ENCODE measurements at places on chromosomes 2 and 18.

DNA sequence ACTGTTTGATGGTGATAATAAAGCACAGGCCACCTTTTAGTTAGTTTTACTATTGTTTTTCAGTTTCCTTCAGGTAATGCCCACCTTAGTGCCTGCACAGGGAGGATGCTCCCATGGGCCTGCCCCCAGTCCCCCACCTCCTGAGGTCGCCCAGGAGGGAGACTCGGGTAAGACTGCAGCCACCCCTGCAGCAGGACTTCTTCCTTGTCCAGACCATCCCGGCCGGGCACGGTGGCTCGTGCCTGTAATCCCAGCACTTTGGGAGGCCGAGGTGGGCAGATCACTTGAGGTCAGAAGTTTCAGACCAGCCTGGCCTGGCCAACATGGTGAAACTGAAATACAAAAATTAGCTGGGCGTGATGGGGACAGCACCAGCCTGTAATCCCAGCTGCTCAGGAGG, 68.1 kb upstream of the TANC1 start:
- DNase-seq = no peak

- no peak for DNase-seq
Observed at GRCh38 chr2:181393472-181393871, 63.7 kb upstream of the ITGA4 start.

DNA sequence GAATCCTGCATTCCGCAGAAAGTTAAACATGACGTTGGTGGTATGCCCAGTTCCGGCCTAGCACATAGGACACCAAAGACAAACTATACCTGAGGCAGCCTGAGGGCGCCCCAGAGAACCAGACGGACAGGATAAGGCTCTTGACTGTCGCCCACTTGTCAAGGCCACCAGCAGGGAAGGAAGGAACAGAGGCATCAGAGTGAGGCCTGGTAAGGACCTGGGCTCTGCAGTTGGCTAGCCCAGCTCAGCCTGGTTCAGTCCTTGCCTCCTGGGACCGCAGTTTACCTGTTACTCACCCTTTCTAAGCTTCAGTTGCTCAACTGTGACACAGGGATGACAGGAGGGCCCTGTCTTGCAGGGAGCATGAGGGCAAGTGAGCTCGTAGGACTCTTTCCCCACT, 82.1 kb downstream of the ACTR2 start:
- no peak for DNase-seq

DNA sequence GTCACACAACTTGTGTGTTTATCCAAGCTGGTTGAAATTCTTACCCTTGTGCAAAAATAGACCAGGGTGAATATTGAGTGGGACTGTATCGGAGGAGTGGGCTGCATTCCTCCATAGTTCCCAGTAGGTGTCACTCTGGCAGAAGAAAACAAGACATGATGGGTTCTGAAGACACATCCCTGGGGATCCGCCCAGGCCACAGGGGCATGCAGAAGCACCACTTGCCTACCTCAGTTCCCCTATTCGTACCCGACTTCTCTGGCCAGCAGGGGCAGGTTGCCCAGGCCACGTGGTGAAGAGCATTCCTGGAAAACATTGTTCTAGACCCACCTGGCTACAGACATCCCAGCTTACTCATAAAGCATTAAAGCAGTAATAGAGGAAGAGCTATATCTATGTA, 168.2 kb downstream of the FAM210A start:
- no peak for DNase-seq

DNA sequence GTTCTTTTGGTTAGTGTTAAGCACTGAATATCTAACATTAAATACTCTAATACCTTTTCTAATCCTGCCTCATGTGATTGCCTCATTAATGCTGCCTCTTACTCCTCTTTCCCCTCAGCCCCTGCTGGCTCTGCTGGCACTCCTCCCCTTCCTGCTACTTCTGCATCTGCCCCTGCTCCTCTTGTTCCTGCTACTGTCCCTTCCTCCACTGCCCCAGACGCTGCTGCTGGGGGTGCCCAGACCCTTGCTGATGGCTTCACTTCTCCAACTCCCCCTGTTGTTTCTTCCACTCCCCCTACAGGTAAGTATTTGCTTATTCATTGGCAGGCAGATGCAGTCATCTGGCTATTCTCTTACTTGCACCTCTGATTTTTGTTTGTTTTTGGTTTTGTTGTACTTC, 68.5 kb downstream of the ABI2 start:
- DNase-seq = no peak

- DNase-seq = no peak
Observed at GRCh38 chr2:186382932-186383331, 103.1 kb upstream of the ZC3H15 start.

DNA sequence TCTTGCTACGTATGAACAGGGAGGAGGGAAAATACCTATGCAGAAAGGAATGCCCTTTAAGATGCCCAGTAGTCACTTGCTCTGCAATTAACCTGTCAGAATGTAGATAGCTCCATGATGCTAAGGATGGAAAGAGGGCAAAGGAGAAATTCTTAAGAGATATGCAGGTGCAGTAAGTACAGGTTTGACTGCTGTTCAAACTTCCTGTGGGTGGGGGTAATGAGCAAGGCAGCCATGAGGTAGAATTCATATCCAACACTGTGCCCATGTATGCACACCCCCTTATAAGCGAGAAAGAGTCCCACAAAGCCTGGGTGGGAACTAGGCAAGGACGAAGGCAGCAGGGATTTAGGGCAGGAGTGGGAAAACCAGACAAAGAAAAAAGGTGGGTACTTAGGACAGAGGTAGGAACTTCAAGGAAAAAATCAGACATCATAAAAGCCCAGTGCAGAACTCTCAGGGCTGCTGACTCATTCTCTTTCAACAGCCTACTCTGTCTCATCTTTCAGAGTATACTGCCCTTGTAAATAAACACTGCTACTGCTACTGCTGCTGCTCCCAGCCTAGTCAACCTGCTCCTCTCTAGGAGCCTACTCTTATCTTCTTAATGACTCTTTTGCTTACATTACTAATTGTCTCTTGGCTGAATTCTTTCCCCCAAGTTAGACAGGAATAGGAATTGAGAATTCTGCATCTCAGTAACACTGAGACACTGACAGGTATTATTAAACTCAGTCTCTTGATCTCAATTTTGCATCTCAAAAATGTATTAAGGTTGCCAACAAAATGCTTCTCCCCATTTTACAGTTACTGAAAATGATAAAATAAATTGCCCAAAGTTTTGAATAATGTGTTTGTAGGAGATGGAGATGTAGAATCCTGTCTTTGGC, 189.0 kb downstream of the PTH2R start:
- no peak for DNase-seq

- no peak for DNase-seq
Observed at GRCh38 chr18:22114526-22115321, 54.7 kb upstream of the GATA6 start.

DNA sequence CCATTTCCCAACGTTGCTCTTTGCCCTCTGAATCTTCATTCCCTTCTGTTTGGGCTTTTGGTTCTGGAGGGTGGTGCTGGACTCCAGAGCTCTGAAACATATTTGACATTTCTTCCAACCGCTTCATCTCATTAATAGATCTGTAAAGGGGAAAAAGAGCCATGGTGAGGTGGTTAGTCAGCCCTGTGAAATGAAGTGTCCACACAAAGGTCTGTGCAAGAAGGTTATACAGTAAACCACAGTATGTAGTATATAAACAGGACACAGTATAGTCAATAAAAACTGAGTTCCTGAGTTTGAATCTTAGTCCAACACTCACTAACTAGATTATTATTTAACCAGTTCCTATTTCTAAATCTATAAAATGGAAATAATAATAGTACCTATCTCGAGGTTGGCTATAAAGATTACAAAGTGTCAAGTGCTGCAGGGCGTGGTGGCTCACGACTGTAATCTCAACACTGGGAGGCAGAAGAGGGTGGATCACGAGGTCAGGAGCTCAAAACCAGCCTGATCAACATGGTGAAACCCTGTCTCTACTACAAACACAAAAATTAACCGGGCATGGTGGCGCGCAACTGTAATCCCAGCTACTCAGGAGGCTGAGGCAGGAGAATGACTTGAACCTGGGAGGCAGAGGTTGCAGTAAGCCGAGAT, 13.1 kb downstream of the STARD7 start:
- no peak for DNase-seq

DNA sequence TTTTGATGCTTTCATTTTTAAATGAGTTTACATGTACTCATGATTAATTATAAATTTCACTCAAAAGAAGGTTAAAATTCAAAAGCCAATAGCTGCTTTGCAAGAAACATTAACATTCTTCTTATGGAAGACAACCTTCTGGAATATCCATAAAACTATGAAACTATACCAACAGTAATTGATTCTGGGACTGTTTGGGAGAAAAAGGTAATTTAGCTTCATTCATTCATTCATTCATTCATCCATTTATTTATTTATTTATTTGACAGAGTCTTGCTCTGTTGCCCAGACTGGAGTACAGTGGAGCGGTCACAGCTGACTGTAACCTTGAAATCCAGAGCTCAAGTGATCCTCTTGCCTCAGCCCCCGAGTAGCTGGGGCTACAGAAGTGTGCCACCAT, 110.3 kb downstream of the NBAS start:
- DNase-seq = no peak

DNA sequence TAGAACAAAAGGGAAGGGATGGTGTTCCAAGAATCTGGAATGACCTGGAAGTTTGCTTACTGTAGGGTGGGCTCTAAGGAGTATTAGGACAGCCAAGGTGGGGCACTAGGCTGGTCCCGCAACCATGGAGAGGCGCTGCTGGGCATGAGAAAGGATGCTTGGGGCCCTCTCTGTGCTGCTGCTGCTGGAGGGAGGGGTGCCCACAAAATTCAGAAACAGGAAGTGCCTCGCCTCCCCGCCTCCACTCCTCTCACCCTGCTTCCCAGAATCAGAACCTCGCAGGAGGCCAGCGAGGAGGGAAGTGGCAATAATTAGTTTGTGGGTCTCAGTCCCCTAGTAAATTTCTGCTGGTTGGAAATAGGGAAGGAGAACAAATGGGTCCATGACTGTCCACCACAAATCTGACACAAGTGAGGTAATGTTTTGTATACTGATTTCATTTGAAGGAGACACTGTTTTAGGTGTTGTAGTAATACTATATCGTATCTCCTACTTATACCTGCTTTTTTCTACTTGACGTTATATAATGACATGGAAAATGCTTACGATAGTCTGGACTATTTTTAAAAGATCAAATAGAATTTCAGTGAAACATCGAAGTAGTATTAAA, 7.9 kb upstream of the PDCL3 start:
- no peak for DNase-seq

GRCh38 chr2:48527226-48527885, 2.6 kb upstream of the STON1 start:
- DNase-seq = no peak

GRCh38 chr2:97738179-97739019, 25.0 kb downstream of the ZAP70 start:
- DNase-seq = no peak

- no peak for DNase-seq
Observed at GRCh38 chr2:200219309-200220113, 87.0 kb upstream of the SPATS2L start.

GRCh38 chr2:33241581-33241980, 234.9 kb upstream of the RASGRP3 start:
- no peak for DNase-seq

DNA sequence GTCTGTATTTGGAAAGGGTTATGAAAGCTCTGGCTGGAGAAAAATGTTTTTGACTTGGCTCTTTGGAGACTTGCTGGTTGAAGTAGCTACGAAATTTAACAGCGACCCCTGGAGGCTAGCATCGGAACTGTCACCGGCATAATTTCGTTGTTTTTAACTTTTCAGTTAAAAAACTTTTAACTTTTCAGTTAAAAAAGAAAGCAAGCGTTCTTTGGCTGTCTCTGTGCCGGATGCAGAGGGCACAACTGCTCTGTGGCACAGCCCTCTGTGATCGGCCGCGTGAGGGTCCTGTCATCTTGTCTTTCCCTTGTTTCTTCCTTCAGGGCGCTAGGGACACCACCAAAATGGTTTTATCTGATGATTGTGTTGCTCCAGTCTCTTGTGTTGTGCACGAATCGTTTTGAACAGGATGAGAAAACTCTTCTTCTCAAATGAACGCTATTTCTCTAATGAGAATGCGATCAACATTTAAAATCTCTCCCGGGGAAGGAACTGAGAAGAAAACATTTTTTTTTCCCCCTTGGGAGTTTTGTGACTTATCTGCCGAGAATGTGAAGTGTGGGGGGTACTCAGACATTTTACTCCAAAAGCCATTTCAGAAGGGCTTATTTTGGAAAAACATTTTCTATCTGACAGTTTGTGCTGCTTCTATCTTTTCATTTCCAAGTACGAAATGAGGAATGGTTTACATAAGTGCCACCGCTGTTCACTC, 57.1 kb downstream of the ADCYAP1 start:
- no peak for DNase-seq

DNA sequence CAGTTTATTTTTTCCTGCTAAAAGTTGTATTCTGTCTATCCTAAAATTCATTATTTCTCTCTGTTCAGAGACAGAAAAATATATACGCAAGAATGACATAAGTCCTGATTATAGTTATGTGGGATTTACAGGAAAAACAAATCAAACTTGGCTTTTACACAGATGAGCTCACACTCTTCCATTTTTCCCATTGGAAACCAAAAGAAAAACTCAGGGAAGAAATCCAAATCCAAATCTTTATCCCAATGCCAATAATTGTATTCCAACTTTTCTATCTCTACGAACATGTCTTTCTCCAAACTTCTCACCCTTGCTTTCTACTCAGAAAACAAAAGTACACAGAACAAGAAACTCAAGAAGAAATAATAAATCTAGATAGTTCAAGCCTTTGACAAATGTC, 249.1 kb upstream of the TMEFF2 start:
- no peak for DNase-seq

- no peak for DNase-seq
Observed at GRCh38 chr18:33755931-33756560, 178.0 kb downstream of the ASXL3 start.

GRCh38 chr2:171553236-171553635, 31.0 kb downstream of the CYBRD1 start:
- DNase-seq = no peak

GRCh38 chr2:177241711-177242120, 22.8 kb downstream of the NFE2L2 start:
- DNase-seq = no peak

DNA sequence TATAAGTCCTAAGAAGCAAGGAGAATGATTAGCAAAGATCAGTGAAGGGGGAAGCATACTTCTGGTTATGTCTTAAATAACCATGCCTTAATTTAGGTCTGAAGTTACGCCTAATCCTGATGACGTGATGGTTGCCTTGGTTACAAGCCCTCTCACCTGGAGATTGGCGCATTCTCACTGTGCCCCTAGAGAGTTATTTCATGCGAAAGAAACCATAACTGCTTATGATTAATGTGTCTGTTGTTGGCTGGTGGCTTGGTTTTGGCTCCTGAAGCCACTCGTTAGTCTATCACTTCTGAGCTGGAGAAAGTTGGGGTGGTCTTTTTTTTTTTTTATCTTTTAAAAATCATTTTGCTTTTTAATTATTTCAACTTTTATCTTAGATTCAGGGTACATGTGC, 47.0 kb downstream of the TNFRSF11A start:
- DNase-seq = peak; percentile 72

DNA sequence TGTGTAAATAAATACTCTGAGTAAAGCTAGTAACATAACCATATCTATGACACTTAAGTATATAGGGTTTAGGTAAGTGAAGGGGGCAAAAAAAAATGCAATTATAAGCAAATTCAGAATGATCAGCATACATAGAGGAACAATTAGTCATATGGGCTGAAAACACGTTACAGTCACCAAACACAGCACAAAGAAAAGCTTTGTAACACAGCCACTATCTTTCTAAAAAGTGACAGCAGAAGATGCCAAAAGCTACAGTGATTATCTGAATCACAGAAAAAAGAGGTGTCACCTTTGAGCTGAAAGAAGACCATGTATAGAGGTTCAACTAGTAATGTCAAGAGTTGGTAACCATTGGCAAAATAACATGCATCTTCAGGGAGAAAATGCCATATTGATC, 115.5 kb downstream of the ERBB4 start:
- no peak for DNase-seq

- DNase-seq = no peak
Observed at GRCh38 chr2:50328680-50329079, 703.3 kb downstream of the NRXN1 start.
